ENCODE measurements at places on chromosomes 11 and 22.

DNA sequence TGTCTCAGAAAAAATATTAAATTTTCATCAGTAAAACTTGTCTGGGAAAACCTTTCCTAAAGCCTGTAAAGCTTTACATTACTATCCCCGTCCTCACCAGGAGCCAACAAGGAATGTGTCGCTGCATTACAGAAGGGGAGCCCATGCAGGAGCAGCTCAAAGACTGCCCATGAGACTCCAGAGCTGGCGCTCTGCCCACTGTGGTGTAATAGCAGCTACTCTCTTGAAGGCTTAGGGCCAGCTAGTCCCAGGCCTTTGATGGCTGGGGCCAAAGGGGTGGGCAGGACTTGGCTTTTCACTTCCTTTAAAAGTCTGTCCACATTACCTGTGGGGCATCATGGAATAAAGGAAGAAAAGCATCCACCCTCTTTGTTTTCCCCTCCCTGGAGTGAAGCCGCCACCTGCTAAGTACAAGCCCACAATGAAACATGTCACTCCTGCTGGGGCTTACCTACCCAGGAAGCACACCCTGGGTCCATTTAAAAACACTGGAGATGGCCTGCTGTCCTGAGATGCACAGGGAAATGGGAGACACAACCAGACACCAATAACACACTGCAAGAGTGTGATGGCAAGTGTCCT is 150.7 kb downstream of the ADAMTS15 start:
- no peaks in the 10 kb centered on the region for H3K27me3 ChIP-seq
- no peaks in the 10 kb centered on the region for H3K4me1 ChIP-seq
- H3K36me3 ChIP-seq, result no peaks in the 10 kb centered on the region

- DNase-seq, result no peak
- no peaks in the 10 kb centered on the region for H3K36me3 ChIP-seq
- peaks cover 7% of the 10 kb centered on the region for H3K27me3 ChIP-seq
- no peak overlapping the region for H3K27ac ChIP-seq
Measured at GRCh38 chr22:24772493-24773220, 1.9 kb downstream of the PIWIL3 start.

- peak overlapping the region; percentile 59 for H3K27ac ChIP-seq
- H3K4me1 ChIP-seq, result peaks cover 66% of the 10 kb centered on the region
- DNase-seq, result no peak
- no peaks in the 10 kb centered on the region for H3K27me3 ChIP-seq
- H3K36me3 ChIP-seq, result no peaks in the 10 kb centered on the region
Measured at GRCh38 chr22:40204321-40205116, 26.8 kb downstream of the TNRC6B start.

GRCh38 chr22:26367402-26368245 is 61.4 kb upstream of the ASPHD2 start:
- no peak overlapping the region for H3K4me3 ChIP-seq
- peaks cover 19% of the 10 kb centered on the region for H3K27me3 ChIP-seq
- no peaks in the 10 kb centered on the region for H3K36me3 ChIP-seq
- no peak overlapping the region for H3K27ac ChIP-seq

GRCh38 chr11:1194231-1194976 is 28.5 kb upstream of the MUC5B start:
- no peaks in the 10 kb centered on the region for H3K4me1 ChIP-seq
- DNase-seq, result no peak
- no peaks in the 10 kb centered on the region for H3K27me3 ChIP-seq
- no peak overlapping the region for H3K4me3 ChIP-seq
- H3K36me3 ChIP-seq, result no peaks in the 10 kb centered on the region

GRCh38 chr11:97567801-97568200 is 1178.0 kb downstream of the JRKL start:
- H3K4me1 ChIP-seq, result no peaks in the 10 kb centered on the region
- no peaks in the 10 kb centered on the region for H3K36me3 ChIP-seq
- no peak for DNase-seq
- H3K27me3 ChIP-seq, result no peaks in the 10 kb centered on the region
- H3K4me3 ChIP-seq, result no peak overlapping the region
- no peak overlapping the region for H3K27ac ChIP-seq

GRCh38 chr11:8838248-8838647 is 72.7 kb upstream of the AKIP1 start:
- no peak overlapping the region for H3K4me3 ChIP-seq
- no peak for DNase-seq
- no peak overlapping the region for H3K27ac ChIP-seq
- H3K36me3 ChIP-seq, result no peaks in the 10 kb centered on the region
- H3K27me3 ChIP-seq, result peaks cover 16% of the 10 kb centered on the region

DNA sequence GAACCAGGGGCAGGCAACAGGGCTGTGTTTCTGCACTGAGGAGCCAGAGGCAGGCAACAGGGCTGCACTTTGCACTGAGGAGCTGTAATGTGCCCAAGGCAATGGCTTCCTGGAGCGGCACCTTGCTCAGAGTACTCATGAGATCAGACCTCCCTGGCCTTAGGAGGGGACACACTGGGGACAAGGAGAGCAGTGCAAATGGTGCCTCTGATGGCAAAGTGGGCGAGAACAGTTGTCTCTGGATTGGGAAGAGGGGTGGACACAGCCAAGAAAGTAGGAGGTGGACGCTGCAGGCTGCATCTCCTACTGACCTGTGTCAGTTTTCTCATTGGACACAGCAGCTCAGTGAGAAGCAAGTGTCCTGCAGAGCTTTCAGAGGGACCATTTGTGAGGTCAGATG is 1443.3 kb downstream of the TBC1D22A start:
- DNase-seq, result no peak
- H3K27ac ChIP-seq, result no peak overlapping the region
- peaks cover 8% of the 10 kb centered on the region for H3K27me3 ChIP-seq
- H3K4me3 ChIP-seq, result no peak overlapping the region
- H3K4me1 ChIP-seq, result no peaks in the 10 kb centered on the region
- H3K36me3 ChIP-seq, result no peaks in the 10 kb centered on the region

DNA sequence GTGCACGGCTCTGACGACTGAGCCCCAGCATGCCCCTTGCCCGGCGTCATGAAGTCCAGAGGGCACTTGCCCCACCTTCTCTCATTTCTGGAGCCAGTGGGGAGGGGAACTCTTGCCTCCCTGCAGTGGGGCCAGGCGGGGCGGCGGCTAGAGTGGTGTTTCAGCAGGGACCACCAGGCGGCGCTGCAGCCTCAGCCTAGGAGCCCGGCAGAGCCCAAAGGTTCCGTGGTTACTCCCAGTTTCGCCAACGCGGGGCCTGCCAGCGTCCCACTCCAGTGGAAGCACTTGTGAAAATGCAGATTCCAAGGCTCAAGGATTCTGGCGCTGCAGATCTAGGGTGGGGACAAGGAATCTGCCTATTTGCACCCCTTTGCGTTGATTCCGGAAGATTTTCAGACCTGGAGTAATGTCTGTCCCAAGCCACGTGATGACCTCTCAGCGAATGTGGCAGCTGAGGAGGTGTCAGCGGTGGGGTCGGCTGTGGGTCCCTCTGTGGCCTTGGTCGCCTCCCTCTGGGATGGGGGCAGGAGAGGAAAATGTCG is 55.7 kb downstream of the CD82 start:
- H3K27me3 ChIP-seq, result no peaks in the 10 kb centered on the region
- no peak overlapping the region for H3K4me3 ChIP-seq
- H3K36me3 ChIP-seq, result peaks cover 29% of the 10 kb centered on the region
- peaks cover 36% of the 10 kb centered on the region for H3K4me1 ChIP-seq
- peak overlapping the region; percentile 9 for H3K27ac ChIP-seq
- peak; percentile 75 for DNase-seq

GRCh38 chr11:85313741-85314140 is 313.4 kb downstream of the DLG2 start:
- H3K27ac ChIP-seq, result no peak overlapping the region
- H3K27me3 ChIP-seq, result no peaks in the 10 kb centered on the region
- no peak for DNase-seq
- H3K4me3 ChIP-seq, result no peak overlapping the region
